ENCODE measurements at places on chromosomes 1 and 21.

- DNase-seq, result no peak
Observed at GRCh38 chr21:38773099-38774061, 32.3 kb upstream of the ETS2 start.

DNA sequence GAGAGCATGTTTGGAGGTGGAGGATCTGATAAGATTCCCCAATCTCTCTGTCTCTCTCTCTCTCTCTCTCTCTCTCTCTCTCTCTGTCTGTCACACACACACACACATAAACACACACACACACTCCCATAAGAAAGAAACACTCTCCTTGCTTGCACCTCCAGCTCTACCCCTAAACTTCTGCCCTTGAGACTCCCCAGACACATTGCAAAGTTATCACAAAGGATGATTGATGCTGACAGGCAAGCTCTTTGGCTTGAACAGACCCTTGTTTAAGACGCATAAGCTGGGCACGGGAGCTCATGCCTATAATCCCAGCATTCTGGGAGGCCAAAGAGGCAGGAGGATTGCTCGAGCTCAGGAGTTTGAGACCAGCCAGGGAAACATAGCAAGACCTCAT, 78.2 kb downstream of the NAV1 start:
- DNase-seq, result no peak

- no peak for DNase-seq
Observed at GRCh38 chr1:192993426-192994085, 65.6 kb downstream of the UCHL5 start.

GRCh38 chr21:37270576-37271365, 3.6 kb upstream of the VPS26C start:
- no peak for DNase-seq

DNA sequence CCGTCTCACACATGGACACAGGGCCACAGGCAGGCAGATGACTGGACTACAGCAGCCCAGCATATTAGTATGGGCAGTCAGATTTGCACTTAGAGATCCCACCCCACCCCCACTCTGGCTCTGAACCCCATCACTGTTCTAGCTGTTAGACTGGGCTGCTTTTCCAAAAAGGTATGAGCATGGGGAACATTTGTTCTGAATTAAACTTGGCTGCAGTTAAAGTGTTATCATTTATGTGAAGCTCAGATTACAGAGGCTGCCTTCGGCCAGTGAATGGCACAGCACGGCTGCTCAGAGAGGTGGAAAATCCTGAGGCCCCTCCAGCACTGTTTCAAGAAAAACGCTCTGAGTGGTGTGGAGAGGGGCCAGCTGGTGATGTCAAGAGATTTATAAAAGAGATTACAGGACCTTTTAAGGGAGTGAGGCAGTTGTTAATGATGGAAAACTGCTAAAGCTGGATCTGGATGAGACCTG, 6.9 kb upstream of the NOS1AP start:
- DNase-seq, result no peak

GRCh38 chr21:18058731-18059398, 185.8 kb upstream of the CHODL start:
- no peak for DNase-seq

DNA sequence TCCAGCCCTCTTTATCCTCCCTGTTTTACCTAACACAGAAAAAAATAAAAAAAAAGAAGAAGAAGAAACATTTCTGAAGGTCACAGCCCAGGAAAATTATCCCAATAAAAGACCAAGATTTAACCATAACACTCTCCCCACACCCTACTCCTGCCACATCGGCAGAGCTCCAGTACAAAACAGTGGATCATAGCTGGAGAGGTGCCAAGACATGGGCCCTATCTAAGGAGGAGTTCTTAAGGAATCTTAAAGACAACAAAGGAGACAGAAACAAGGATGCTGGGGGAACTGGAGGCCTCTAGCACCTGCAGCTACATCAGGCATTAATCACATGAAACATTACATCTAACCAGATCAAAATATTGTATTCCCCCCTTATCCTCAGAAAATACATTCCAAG, 432.8 kb downstream of the MATN1 start:
- DNase-seq, result no peak

DNA sequence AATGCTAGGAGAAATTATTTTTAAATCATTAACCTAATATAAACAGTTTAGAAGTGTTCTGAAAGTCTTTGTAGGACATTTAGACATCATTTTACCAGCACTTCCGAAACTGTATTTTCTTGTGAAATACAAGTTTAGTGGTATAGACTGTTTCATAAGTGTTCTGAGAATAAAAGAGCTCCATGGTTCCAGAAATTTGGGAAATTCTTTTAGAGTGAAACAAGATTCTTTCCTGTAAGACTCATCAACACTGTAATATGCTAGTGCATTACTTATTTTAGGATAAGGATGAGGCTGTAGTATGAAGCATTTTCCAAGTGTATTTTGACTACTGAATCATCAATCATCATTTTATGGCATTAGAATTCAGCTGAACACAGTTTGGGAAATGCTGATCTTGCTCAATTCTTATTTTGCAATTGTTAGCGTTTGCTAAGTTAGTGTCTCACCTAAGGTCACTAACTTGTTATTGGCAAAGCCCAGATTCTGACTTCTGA, 73.4 kb downstream of the CEP350 start:
- no peak for DNase-seq

DNA sequence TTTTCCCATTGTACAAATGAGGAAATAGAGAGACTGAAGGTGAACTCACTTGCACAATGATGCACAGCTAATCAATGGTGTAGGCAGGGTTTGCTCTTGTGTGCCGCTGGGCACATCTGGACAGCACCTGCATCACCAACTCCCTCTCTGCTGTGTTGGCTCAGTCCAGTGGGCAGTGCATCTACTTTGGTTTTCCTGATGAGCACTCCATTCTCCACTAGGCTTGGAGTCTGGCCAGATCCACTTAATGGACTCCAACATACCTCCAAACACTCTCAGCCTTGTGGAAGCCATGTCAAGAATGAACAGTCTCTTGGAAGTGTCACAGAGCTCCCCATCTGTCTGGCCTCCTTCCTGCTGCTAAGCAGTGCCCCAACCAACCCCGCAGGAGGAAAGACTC, 152.2 kb downstream of the HIVEP3 start:
- DNase-seq, result no peak

GRCh38 chr1:243513726-243514491, 258.1 kb downstream of the SDCCAG8 start:
- no peak for DNase-seq

- no peak for DNase-seq
Observed at GRCh38 chr1:81493102-81493869, 307.4 kb upstream of the ADGRL2 start.

DNA sequence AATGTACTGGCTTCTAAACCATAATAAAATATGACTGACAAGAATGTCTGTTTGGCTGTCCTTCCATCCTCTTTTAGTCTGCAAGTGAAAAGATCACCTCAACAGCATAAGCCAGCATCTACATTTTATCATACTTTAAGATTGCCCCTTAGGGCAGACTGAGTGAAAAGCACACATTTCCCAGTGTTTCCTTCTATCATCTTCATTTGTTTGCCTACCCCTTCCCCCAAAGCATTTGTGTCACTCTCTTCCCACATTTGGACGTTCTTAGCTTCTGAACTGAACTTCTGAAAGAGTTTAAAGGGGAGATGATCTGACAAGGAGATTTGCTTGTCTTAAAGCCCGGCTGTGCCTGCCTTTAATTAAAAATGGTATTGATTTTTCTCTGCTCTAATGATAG, 322.2 kb downstream of the SPATA17 start:
- no peak for DNase-seq

GRCh38 chr1:32239337-32239736, 7.7 kb upstream of the FAM167B start:
- DNase-seq, result no peak

- DNase-seq, result no peak
Observed at GRCh38 chr1:48678710-48679505, 97.8 kb downstream of the BEND5 start.

DNA sequence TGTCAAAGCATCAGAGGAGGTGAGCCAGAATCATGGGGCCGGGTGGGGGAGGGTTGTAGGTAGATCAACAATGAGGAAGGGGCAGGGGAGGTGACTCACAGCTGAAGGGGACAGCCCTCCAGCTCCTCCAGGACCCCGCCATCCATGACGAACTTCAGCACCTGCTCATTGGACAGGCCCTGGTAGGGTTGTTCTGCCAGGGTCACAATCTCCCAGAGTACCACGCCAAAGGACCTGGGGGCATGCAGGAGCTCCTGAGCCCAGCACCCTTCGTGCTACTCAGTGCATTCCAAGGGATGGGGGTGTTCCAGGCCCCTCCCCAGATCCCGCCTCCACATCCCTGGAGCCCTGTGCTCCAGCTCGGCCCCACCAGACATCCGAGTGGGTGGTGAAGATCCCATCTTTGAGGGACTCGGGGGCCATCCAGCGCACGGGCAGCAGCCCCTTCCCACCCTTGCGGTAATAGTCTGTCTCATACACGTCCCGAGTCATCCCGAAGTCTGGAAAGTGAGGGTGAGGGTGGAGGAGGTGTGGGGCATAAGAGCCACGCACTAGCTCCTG, 17.5 kb downstream of the INSRR start:
- DNase-seq, result no peak

- DNase-seq, result no peak
Observed at GRCh38 chr1:41383094-41383852, 22.0 kb downstream of the FOXO6 start.

DNA sequence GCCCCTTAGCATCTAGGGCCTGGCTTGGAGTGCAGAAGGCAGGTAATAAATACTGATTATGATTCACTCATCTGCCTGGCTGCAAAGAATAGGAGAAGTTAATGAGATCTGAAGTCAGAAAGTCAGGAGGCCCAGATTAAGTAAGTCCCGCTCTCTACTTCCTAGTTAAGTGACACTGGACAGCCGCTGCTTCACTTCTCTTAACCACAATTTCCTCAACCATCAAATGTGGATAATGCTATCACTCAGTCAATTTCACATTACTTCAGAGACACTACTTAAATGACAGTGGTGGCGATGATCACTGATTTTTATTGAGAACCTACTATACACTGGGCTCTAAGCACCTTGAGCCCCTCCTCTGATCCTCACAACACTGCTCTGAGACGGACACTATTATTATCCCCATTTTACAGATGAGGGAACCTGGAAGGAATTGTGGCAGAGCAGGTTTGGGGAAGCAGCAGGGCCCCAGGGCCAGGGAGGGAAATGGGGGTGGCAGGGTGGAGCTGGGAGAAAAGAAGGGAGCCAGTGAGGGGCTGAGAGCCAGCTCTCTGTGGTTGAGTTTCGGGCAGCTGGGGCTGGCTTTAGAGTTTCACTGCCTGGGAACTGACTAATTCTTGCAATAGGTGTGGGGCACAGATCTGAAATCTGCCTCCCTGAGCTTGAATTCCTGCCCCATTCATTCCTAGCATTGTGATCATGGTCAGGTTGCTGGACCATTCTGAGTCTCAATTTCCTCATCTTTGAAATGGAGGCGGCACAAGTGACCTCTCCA, 2.4 kb upstream of the E2F2 start:
- no peak for DNase-seq

DNA sequence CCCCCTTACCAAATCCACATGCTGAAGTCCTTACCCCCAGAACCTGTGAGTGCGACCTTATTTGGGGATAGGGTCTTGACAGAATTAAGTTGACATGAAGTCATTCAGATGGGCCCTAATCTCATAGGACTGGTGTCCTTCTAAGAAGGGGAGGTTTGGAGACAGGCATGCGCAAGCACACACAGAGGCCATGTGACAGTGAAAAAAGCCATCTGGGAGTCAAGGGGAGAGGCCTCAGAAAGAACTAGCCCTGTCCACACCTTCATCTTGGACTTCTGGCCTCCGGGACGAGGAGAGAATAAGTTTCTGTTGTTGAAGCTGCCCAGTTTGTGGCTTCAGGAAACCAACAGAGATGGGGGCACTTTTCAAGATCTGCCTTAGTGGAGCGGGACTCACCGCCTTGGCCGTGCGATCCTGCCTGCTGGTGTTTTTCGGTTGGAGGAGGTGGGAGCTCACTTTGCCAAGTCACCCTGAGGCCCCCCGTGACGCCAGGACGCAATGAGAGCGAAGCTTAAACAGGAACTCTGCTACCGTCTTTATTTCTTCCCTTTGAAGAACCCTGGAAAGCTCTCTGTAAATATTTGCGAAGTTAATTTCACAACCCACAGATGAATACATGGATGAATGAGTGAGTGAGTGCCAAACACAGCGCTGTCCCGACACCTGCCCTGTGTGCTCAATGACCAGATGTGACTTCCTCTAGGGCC, 42.5 kb upstream of the C1orf174 start:
- DNase-seq, result no peak

GRCh38 chr1:41571041-41571440, 86.6 kb upstream of the EDN2 start:
- DNase-seq, result no peak

- no peak for DNase-seq
Observed at GRCh38 chr1:5979536-5980313, 12.5 kb downstream of the NPHP4 start.

GRCh38 chr21:14243874-14244273, 27.9 kb downstream of the RBM11 start:
- no peak for DNase-seq

GRCh38 chr1:54805981-54806381, 4.9 kb upstream of the TTC22 start:
- DNase-seq, result no peak

DNA sequence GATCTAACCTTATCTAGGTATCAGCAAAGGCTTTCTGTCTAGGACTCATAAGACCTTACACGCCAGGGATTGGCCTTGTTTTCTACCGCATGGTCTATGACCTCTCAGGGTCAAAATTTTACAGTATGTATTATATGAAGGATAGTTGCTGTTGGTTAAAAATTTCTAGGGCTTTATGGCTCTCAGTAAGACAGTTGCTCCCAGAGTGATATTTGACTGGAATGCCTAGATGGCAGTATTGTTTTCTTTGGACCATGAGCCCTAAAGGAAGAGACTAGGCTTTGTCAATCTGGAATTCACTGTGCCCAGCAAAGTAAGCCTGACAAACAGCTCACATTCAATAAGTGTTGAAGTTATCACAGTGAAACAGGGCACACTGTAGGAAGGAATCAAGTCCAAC, 37.6 kb downstream of the C1orf87 start:
- DNase-seq, result no peak

- no peak for DNase-seq
Observed at GRCh38 chr1:32933742-32934322, 30.8 kb downstream of the RNF19B start.

- no peak for DNase-seq
Observed at GRCh38 chr1:67004176-67004575, 49.8 kb downstream of the SLC35D1 start.

DNA sequence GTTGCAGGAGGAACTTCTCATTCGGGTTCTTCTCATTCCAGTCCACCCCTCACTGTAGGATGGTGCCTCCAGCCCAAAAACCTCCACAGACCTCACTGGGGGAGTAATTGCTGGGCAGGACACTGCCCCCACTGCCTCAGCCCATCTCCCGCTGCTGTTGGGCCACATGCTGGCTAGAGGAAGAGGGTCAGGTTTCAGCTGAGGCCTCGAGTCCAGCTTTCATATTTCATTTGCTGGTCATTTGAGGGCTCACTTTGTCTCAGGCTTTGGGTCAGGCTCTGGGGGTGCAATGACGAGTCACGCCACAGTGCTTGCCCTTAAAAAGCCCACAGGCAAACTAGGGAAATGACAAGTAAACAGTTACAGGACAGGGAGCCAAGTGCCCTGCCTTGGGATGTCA, 9.3 kb downstream of the CDK18 start:
- no peak for DNase-seq
